M059J (cell line): ENCODE measurements at places on chromosomes 12 and 14. TPM values are rescaled to one million over a fixed set of nuclear protein-coding genes. Genes with fewer than 3 reads are reported as not detected.

- DNase-seq = peak; percentile 18
Observed at GRCh38 chr12:56634242-56634836, 4.2 kb upstream of the BAZ2A start.

DNA sequence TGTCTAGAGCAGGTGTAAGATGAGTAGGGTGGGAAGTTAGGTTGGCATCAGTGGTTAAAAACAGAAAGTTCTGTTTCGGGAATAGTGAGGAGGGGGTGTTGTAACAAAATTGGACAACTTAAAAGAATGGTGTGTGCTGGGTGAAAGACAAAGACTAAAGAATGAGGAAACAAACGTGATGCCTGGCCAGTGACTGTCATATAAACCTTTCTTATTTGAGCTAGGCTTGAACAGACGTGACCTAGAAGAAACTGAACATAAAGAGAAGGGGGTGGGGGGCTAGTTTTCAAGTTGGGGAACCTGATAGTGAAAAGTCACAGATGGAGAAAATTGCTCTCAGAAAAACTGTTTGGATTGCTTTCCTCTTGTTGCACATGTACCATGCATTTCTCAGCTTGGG, 39.6 kb downstream of the RAD52 start:
- no peak for DNase-seq

- peak; percentile 4 for DNase-seq
Observed at GRCh38 chr12:79057540-79057939, 193.0 kb downstream of the SYT1 start.

GRCh38 chr14:57486767-57487379, 6.8 kb downstream of the CCDC198 start:
- DNase-seq = peak; percentile 53

GRCh38 chr14:22803687-22803974, 11.6 kb downstream of the SLC7A7 start:
- DNase-seq = no peak

DNA sequence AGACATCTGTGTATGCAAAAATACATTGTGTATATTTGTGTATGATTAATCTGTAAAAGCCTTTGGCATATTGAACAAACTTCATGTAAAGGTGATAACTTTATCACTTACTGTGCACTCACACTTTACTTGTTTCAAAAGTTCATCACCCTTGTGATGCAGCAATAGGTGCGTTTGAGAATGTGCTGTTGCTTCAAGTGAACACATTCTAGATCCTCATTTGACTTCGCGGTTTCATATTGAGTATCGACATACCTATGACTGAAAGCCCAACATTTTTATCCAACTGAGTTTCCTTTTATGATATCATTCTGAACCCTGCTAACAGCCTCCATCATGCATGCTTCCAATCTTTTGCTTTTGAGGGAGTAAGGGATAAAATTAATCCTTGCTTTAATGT, 1086.9 kb downstream of the TMEM121 start:
- no peak for DNase-seq

- DNase-seq = no peak
Observed at GRCh38 chr12:108196921-108197320, 67.8 kb downstream of the WSCD2 start.

Gene SIX6
- total RNA-seq = not detected in 2 replicates

Gene ALDH2
- 9.0 and 20.5 TPM in 2 replicates for total RNA-seq

Gene SLC38A4
- 2.7 and 3.3 TPM in 2 replicates for total RNA-seq
